NCI-H146 (cell line): ENCODE measurements at places on chromosomes 4 and X.
A peak's percentile ranks its signal among the peaks of the same experiment; 100 is the strongest.

DNA sequence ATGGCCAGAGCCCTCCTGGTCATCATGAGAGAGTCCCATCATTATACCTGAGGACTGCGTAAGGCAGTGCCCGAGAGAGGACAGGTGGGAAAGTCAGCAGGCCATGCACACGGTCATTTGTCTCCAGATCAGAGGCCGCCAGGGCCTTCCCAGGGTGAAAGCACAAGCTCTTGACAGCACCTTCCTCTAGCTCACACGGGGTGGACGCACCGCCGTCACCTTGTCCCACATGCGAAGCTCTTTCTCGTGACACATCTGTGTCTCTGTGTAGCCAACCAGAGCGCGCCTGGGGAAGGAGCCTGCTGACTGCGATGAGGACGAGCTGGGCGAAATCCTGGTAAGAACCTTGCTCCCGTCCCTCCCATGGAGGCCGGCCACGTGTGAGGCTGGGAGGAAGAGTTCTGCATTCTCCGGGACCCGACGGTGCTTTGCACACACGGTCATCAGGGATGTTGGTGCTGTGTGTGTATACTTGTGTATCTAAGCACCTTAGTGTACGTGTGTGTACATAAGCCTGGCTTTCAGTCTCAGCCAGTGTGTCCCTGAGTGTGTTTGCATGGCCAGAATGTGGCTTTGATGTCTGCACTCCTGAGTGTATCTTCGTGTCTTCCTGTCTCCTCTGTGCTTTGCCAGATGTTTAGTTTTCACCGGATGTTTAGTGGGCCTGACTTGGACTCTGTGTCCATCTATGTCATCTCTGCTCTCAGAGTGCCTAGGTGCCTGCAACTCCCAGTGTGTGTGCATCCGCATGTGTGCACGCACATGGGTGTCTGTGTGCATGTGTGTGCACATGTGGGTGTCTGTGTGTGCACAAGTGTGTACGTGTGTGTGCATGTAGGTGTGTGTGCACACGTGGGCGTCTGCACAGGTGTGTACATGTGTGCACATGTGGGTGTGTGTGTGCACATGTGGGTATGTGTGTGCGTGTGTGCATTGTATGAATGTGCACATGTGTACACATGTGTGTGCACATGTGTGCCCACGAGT, 15.1 kb downstream of the ATP5ME start:
- DNase-seq = no peak

DNA sequence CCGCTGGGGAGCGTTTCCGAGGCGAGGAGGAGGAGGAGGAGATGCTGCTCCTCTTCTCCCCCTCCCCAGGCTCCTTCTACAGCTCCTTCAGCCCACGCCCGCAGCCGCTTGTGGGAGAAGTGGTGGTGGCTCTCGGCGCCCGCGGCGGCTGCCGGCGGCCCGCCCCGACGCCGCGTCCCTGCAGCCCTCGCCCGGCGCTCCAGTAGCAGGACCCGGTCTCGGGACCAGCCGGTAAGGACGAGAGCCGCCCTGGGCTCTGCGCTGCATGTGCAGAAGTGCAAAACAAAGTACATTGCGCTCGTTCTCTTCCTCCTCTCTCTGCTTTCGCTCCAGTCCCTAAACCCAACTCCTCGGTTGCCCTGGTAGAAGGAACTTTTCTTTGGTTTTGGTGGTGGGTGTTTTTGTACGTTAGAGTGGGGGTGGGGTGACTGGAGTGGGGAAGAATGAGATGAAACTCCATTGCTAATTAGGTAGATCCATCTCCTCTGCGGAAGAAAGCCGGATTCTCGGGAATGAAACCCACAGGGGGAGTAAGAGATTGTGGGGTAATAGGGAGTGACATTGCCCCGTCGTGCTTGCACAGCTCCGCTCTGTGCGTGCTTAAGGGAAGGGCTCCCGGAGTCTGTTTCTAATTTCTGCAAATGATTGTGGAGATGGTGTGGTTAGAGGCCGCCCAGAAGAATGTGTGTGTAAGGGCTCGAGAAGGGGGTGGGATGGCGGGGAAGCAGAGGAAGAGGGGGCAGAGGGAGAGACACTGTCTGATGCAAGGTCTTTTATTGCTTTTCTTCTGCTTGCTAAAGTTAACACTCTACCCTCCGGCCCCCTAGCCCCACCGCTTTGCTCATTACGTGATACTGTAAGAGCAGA, 677 bp downstream of the PTPN13 start:
- DNase-seq = peak; percentile 30

DNA sequence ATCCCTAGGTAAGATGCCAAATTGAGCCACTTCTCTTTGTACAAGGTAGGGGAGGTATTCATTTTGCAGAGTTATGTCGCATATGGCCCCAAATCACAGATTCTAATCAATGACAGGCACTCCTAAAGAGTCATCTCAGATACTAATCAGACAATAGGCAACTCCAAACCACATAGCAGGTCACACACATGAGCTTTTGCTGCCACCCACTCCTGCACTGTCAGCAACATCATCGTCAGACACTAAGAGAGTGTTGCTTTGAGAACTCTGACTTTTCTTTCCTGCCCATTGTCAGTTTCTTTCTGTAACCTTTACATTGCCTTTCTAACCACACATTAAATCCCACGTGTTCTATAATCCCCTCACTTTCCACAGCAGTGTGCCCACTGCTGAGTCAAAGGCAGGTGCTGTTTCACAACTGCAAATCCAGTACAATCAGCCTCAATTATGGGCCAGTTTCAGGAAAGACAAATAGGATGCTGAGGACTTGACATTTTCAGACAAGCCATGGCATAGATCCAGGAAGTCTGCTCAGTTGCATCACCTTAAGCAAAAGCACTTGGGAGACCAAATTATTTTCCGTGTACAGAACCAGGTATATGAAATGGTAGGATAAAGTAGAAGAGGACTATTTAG, 23.5 kb downstream of the TMEM31 start:
- peak; percentile 89 for DNase-seq

GRCh38 chrX:132533409-132533808, 44.6 kb upstream of the MBNL3 start:
- DNase-seq = no peak

DNA sequence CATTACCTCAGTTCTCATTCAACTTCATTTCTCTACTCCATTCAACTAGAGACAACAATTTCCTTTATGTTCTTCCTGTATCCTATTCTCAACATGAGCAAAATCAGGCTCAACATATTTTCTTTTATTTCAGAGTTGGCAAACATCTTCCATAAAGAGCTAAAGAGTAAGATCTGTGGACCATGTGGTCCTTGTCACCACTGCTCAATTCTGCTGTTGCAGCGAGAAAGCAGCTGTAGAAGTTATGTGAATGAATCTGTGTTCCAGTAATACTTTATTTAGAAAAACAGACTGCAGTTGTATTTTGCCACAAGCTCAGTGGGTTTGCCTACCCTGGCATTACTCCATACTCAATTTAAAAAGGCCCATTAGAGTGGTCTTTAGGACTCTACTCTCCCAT, 2057.3 kb downstream of the ARAP2 start:
- no peak for DNase-seq

- DNase-seq = no peak
Measured at GRCh38 chr4:167088115-167088514, 146.2 kb downstream of the SPOCK3 start.

- no peak for DNase-seq
Measured at GRCh38 chr4:130043732-130044160, 947.8 kb downstream of the C4orf33 start.

GRCh38 chr4:68373513-68373912, 23.6 kb upstream of the YTHDC1 start:
- no peak for DNase-seq

DNA sequence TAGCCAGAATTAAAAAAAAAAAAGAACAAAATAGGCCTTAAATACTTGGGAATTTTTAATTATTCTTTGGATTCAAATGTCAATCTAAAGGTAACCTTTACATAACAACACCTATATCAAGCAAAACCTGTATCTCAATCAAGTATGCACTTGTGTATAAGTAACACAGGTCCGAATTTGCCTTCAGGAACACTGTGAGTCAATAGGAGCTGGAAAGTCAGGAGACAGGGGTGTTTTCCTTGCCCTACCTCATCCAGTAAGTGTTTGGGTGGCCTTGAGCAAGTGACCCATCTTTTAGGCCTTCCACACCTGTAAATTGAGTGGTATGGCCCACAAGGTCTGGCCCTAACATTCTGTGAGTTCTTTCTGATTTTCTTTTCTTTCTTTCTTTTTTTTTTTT, 40.8 kb upstream of the VEGFD start:
- no peak for DNase-seq

DNA sequence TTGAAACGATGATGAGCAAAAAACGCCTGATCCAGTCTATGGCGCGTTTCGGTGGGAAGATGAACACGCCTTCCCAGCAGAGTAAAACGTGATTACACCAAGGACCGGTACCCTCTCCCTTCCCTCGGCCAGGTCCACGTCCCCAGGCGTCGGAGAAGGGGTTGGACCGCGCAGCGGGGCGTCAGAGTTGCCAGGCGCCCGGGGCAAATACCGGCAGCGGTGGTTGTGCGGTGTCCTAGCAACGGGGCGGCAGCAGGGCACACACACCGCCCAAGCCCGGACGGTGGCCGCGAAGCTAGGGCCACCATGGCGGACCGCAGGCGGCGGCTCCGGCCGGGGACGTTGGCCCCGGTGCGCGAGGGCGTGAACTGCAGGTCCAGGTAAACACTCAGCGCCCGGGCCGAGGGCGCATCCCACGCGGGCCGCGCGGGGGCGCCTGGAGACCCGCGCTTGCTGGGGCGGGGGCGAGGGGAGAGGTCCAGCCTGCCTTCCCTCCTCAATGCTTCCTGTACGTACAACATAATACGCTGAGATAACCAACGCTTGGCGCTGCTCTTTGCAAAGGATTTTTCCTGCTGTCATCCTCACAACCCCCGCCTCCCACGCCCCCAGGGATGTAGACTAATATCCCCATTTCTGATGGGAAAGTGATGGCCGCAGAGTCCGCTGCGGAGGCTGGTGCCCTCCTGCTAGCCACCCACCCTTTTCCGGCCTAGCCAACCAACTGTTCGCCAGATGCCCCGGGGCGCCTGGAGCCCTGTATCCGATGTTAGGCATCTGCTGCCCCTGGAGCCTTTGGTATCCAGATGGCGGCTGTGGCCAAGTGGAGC, at the start of gene FAM47E:
TSS of gene FAM47E (plus strand) at position 281 of the 830 bp plus-strand sequence. CDS start at position 307, 26 bp downstream.
- DNase-seq = peak; percentile 96

GRCh38 chr4:137700751-137701150, 168.5 kb upstream of the PCDH18 start:
- no peak for DNase-seq

GRCh38 chrX:538311-538710, 92.3 kb upstream of the SHOX start:
- no peak for DNase-seq

GRCh38 chr4:140066031-140066930, 87.7 kb downstream of the MAML3 start:
- DNase-seq = no peak

DNA sequence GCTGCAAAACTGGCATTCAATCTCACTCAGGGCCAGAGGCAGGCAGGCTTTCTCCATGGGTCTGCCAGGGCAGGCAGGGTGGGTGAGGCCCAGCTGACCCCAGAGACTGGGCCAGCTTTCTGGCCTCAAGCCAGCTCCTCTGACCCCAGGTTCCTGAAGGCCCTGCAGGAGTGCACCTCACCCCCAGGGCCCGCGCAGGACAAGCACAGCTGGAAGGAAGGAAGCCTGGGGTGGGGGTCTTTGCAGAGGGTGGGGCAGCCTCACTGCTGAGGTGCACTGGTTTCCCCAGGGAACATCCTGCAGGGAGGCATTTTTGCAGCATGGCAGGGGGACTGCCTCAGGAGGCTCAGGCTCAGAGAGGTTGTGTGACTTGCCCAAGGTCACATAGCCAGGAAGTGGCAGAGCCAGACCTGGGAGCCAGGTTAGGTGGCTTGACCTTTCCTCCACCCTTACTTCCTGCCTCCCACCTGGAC, 31.5 kb upstream of the AFAP1 start:
- no peak for DNase-seq

DNA sequence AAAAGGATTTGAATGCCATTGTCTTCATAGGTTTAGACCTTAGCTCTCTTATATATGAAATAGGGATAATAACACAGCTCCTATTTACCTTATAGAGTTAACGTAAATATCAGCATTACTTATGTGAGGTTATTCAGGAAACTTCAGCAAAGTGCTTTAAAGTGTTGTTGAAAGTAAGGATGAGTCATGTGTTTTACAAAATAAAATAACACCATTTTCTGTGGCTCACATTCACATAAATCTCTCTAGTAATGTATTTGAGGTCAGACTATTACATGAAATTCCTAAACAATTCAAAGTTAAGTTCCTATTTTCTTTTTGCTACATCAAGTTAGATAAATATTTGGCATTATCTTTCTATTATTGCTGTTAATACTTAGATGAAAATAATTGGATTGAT, 2.9 kb downstream of the GNRHR start:
- no peak for DNase-seq

DNA sequence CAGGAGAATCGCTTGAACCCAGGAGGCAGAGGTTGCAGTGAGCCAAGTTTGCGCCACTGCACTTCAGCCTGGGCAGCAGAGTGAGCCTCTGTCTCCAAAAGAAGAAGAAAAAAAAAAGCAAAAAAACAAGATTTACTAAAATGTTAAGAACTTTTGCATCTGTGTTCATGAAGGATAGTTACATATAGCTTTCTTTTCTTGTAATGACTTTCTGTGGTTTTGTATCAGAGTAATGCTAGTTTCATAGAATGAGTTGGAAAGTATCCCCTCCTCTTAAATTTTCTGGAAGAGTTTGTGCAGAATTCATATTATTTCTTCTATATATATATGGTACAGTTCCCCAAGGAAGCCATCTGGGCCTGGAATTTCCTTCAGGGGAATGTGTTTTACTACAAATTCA, 17.0 kb upstream of the GRIPAP1 start:
- no peak for DNase-seq

DNA sequence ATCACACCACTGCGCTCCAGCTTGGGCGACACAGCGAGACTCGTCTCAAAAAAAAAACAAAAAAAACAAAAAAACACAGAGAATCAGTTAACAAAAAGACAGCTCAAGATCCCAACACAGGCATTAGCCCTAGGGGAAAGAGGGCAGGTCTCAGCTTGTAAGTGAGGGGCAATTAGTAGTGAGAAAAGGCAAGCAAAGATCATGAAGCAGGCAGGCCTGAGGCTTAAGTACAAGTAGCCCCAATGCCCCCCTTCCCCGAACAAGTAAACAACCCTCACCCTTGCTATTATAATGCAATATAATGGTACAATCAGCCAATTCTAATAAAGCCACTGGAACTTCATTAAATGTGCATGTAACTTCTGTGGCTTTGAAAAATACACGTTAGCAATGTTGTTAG, 17.0 kb downstream of the ADGRA3 start:
- peak; percentile 5 for DNase-seq

GRCh38 chr4:137804906-137805495, 272.7 kb upstream of the PCDH18 start:
- no peak for DNase-seq

GRCh38 chr4:7518871-7519637, 84.3 kb upstream of the PSAPL1 start:
- no peak for DNase-seq

GRCh38 chr4:10639664-10640063, 44.9 kb downstream of the CLNK start:
- DNase-seq = no peak

- DNase-seq = no peak
Measured at GRCh38 chr4:37780444-37781130, 45.9 kb upstream of the PGM2 start.

GRCh38 chrX:44569122-44569521, 26.5 kb upstream of the FUNDC1 start:
- DNase-seq = no peak

- no peak for DNase-seq
Measured at GRCh38 chrX:1105671-1106419, 106.6 kb downstream of the CRLF2 start.
